ENCODE measurements at places on chromosomes 1 and 21. TPM values are rescaled to one million over a fixed set of nuclear protein-coding genes. Genes with fewer than 3 reads are reported as not detected.

Gene TTC13
- total RNA-seq: 56.1 TPM

Gene LCE1E
- not detected for total RNA-seq

Gene GJA4
- 3.4 TPM for total RNA-seq

Gene EPHX1
- total RNA-seq: 7.2 TPM

Gene CHIT1
- not detected for total RNA-seq

Gene S100A5
- not detected for total RNA-seq

Gene PDPN
- 5.9 TPM for total RNA-seq

Gene KDM5B
- 169 TPM for total RNA-seq

Gene RBBP4
- 212 TPM for total RNA-seq

Gene HSF2BP
- 3.9 TPM for total RNA-seq

Gene DEPDC1
- total RNA-seq: 4.2 TPM

Gene TCHHL1
- total RNA-seq: not detected

Gene TTC34
- total RNA-seq: 0.16 TPM

Gene TMEM240
- total RNA-seq: 18.1 TPM

Gene GJB5
- total RNA-seq: not detected

Gene NTNG1
- 18.6 TPM for total RNA-seq

Gene PLA2G2D
- total RNA-seq: not detected

Gene ZNF593OS
- not detected for total RNA-seq

Gene GPATCH2
- total RNA-seq: 40.2 TPM

Gene SH2D5
- 0.62 TPM for total RNA-seq

Measured in occipital lobe (tissue), 3 donors.